Left renal cortex interstitium (tissue), 4 donors: ENCODE measurements at places on chromosomes 5 and 9.

- no peak for DNase-seq
These were observed 13.5 kb upstream of the TUSC1 start for GRCh38 chr9:25691786-25692185.

GRCh38 chr5:67680099-67680498 lies 483.5 kb upstream of the CD180 start:
- no peak for DNase-seq

DNA sequence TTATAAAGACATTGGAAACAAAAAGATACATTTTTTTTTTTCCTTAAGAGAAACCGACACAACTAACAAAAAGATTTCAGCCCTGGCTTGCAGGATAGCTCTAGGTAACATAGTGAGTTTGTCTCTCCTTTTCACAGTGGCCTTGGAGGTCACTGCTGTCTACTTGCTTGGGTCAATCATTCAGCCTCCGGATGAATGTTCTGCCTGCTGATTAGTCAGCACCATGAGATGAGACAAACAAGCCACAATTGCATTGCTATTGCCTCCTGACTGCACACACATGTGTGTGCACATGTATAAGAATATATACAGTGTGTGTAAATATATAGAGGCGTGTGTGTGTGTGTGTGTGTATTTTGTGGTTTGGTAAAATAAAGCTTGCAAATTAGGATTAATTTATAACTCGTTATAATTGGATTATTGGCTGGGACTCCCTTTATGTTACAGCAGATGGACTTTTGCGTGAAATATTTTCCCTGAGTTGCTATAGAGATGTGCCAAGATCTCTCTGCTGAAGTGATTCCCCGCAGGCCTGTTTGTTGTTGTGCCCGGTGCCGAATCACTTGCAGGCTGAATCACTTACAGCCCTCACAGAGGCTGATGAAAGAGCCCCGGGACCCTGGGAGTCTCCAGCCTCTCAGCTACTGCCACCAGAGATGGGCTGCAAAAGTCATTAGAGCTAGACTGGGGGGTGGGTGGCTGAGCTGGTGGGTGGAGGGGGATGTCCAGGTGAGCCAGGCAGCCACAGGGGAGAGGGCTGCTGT lies 161.2 kb downstream of the FGF18 start:
- DNase-seq: no peak

GRCh38 chr5:137164536-137164935 lies 334.6 kb downstream of the SPOCK1 start:
- no peak for DNase-seq

DNA sequence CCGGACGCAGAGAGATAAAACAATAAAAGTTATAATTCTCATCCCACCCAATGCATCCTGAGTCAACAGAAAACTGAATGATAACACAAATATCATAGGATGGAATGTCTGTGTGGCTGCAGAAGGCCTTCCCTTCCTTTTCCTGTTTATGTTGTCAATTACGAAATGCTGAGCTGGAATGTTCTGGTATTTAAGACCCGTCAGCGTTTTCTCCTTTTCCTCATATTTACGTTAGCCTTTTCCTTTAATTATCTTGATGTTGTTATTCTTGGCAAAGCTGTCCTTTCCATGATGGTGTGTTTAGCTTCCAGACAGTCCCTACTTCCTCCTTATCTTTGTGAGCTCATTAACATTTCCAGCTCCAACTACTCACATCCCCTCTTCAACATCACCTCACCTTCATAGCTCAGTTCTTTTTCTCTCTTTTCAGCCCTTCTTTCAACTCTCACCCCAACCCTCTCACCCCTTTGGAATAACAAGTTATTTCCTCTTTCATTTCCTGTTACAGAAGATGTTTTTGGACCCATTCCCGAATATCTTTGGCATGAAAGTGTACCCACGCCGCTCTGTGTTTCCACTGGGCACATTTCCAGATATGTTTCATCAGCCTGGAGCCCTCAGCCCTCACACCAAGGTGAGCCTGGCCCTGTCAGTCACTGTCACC lies 221.6 kb downstream of the NR2F1-AS1 start:
- DNase-seq: no peak

DNA sequence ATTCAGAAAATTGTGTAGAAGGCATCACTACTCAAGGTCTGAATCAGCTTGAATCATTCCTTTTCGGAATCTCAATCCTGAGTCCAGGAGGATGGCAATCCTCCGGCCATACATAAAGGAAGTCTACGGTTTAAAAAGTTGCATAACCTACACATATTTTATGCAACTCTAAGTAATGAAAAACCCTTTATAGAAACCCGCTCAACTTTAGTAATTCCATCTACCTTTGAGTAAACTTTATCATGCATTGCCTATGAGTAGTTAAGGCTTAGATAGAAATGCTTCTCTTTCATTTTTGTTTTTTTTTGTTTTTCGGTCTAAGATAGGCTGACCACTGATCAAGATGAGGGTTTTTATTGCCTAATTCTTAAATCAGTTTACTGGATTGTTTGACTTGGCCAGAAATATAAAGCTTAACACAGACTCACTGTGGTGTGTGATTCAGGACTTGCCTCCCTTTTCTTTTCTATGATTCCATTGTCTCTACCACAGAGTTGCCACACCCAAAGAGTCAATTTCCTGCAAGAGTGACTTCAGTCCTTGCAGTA lies 85.0 kb downstream of the LURAP1L start:
- DNase-seq: no peak

GRCh38 chr9:135671591-135672041 lies 8.5 kb downstream of the LCN9 start:
- DNase-seq: no peak
